Natural killer cell treated with Interleukin-12 subunit alpha and Interleukin-12 subunit beta and Interleukin-15 and Interleukin-18, amount 100 ng/mL, for 72 hours (primary cell): ENCODE measurements at places on chromosomes 1 and 21. TPM values are rescaled to one million over a fixed set of nuclear protein-coding genes. Genes with fewer than 3 reads are reported as not detected.

Gene MLLT11
- 4.5 TPM for total RNA-seq

DNA sequence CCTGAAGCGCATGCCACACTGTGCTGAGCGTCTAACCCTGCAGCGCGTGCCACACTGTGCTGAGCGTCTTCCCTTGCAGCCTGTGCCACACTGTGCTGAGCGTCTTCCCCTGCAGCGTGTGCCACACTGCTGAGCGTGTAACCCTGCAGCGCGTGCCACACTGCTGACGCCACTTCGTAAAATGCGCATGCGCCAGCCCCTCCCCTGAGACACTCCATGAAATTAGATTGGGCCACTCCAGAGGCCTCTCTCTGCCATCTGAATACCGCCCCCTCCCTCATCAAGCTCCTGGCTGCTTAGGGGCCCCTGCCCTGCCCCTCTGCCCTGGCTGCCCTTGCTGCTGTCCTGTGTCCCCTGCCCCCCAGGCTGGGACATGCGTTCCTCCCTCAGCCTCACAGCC, 84.8 kb downstream of the POFUT2 start:
- DNase-seq: no peak
- peaks cover 15% of the 10 kb centered on the region for H3K4me1 ChIP-seq
- no peaks in the 10 kb centered on the region for H3K36me3 ChIP-seq
- H3K4me3 ChIP-seq: no peak overlapping the region
- no peaks in the 10 kb centered on the region for H3K27me3 ChIP-seq

Gene ATP1A2
- total RNA-seq: not detected

- no peak overlapping the region for H3K4me3 ChIP-seq
- no peak overlapping the region for H3K27ac ChIP-seq
- DNase-seq: no peak
- H3K36me3 ChIP-seq: no peaks in the 10 kb centered on the region
Measured at GRCh38 chr21:40568807-40569206, 278.2 kb downstream of the DSCAM start.

GRCh38 chr1:48261881-48262400, 39.4 kb downstream of the SLC5A9 start:
- DNase-seq: no peak
- H3K27me3 ChIP-seq: peaks cover 7% of the 10 kb centered on the region
- no peak overlapping the region for H3K27ac ChIP-seq
- no peak overlapping the region for H3K4me3 ChIP-seq
- no peaks in the 10 kb centered on the region for H3K36me3 ChIP-seq
- H3K4me1 ChIP-seq: no peaks in the 10 kb centered on the region
